Endothelial cell of umbilical vein (primary cell): ENCODE measurements at places on chromosomes 1 and 21. TPM values are rescaled to one million over a fixed set of nuclear protein-coding genes. Genes with fewer than 3 reads are reported as not detected.
A peak's percentile ranks its signal among the peaks of the same experiment; 100 is the strongest.

GRCh38 chr1:196442366-196442765 is 165.9 kb downstream of the KCNT2 start:
- no peaks in the 10 kb centered on the region for H3K27me3 ChIP-seq
- H3K27ac ChIP-seq: no peak overlapping the region
- H3K4me1 ChIP-seq: no peaks in the 10 kb centered on the region
- H3K36me3 ChIP-seq: no peaks in the 10 kb centered on the region

DNA sequence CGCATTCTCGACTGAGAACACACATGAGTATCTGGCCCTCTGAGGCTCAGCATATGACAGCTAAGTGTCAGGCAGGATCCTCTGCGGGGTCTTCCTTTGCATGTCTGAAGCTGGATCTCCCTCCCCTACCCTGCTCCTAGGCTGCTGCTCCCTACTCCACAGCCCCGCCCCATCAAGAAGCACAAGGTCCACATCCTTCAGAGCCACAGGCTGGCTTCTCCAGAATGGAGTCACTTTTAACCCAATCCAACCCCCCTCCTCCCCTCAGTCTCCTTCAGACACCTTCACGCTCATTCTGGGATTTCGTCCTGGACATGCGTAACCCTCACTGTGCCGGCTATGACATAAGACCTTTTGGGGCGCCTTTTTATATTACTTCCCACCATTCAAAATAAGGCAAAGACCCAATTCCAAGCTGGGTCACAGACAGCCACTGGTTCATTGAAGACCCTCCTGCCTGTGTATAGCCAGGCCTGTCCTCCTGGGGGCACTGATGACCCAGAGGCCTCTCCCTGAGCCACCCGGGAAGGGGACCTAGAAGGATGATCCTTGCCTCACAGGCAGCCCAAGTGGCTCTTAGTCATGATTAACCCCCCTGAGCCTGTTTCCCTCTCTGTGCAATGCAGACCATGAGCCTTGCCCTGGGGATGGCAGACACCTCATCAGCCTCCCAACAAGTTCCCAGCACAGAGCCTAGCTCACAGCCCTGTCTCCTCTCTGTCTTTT is 4.7 kb downstream of the ADGRB2 start:
- no peak for DNase-seq
- peaks cover 24% of the 10 kb centered on the region for H3K4me1 ChIP-seq
- H3K4me3 ChIP-seq: no peak overlapping the region
- H3K27me3 ChIP-seq: no peaks in the 10 kb centered on the region
- no peaks in the 10 kb centered on the region for H3K36me3 ChIP-seq
- H3K27ac ChIP-seq: no peak overlapping the region

DNA sequence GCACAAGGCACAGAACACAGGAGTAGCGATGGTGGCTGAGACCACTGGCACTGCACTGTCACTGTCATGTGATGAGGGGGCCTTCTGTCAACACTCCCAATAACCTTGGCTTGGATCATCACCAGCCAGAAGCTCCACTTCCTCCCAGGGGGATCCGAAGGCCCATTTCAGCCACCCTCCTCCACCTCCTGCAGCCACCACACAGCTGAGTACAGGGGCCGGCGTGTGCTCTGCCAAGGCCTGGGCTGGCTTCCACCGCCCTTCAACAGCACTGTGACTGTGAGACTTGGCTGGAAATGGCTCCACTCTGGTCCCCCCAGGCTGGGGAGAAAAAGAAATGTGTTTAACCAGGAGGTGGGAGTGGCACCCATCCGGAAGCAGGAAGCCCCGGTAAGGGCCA is 9.9 kb upstream of the NADK start:
- no peaks in the 10 kb centered on the region for H3K27me3 ChIP-seq
- H3K4me3 ChIP-seq: no peak overlapping the region
- peaks cover 66% of the 10 kb centered on the region for H3K36me3 ChIP-seq
- no peak overlapping the region for H3K27ac ChIP-seq
- no peak for DNase-seq

DNA sequence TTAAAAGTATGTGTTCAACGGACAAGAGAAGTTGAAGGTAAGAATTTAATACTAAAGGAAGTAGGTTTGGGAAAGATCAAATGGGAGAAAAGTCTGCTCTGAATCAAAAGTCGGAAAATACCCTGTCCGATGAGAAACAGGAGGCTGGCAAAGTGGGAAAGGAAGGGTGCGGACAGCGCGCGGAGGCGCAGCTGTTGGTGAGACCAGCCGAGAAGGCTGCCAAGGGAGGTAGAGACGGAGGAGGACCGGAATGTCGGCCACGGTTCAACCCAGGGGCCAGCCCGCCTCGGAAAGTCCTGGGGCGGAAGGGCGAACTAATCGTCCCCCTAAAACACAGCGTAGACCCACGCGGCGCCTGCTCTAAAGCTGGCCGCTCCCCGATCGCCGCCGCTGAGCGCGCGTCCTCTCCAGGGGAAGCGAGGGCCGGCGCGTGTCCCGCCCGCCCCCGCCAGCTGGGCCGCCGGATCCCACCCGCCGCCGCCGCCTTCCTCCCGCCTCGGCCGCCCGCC is 639 bp upstream of the SPATA1 start:
- no peaks in the 10 kb centered on the region for H3K36me3 ChIP-seq
- DNase-seq: peak; percentile 77
- H3K27ac ChIP-seq: peak overlapping the region; percentile 91

TFF2 gene
- total RNA-seq: not detected in 2 replicates
